CD4-positive, alpha-beta T cell (primary cell): ENCODE measurements at places on chromosomes 11 and 22. TPM values are rescaled to one million over a fixed set of nuclear protein-coding genes. Genes with fewer than 3 reads are reported as not detected.

GRCh38 chr11:2673250-2673610 is 26.6 kb downstream of the KCNQ1OT1 start:
- DNase-seq: no peak
- no peak overlapping the region for H3K27ac ChIP-seq
- H3K4me3 ChIP-seq: no peak overlapping the region
- no peaks in the 10 kb centered on the region for H3K27me3 ChIP-seq
- no peaks in the 10 kb centered on the region for H3K4me1 ChIP-seq

DNA sequence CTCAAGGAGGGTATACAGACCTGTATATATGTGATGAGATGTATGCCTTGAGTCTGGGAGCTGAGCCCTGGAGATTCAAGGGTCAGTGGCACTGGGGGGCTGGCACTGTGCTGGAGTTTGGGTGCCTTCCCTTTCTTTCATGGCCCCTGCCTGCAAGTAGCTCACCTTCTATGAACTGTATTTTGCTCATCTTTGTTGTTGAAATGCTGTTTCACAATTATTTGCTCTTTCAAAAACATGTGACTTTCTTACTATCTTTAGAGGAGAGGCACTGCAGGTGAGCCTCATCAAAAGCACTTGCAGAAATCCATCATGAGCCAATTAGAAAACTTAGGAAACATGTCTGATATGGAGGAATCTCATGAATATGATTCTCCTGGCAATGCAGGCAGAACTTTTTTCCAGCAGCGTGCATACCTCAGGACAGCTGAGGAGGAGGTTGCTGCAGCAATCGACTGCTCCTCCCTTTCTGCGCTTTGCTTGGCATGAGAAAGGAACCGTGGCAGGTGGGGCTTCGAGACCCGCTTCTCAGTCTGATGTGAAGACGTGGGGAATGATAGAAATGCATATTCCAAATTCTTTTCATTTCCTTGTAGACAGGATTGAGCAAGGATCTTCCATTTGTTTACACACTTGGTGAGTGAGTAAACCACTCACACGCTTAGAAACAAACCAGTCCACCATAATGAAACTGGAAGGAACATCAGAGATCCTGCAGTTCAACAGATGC is 178.4 kb upstream of the E2F8 start:
- H3K4me3 ChIP-seq: no peak overlapping the region
- no peaks in the 10 kb centered on the region for H3K4me1 ChIP-seq
- no peak overlapping the region for H3K27ac ChIP-seq
- DNase-seq: no peak
- H3K27me3 ChIP-seq: no peaks in the 10 kb centered on the region
- no peaks in the 10 kb centered on the region for H3K36me3 ChIP-seq

DNA sequence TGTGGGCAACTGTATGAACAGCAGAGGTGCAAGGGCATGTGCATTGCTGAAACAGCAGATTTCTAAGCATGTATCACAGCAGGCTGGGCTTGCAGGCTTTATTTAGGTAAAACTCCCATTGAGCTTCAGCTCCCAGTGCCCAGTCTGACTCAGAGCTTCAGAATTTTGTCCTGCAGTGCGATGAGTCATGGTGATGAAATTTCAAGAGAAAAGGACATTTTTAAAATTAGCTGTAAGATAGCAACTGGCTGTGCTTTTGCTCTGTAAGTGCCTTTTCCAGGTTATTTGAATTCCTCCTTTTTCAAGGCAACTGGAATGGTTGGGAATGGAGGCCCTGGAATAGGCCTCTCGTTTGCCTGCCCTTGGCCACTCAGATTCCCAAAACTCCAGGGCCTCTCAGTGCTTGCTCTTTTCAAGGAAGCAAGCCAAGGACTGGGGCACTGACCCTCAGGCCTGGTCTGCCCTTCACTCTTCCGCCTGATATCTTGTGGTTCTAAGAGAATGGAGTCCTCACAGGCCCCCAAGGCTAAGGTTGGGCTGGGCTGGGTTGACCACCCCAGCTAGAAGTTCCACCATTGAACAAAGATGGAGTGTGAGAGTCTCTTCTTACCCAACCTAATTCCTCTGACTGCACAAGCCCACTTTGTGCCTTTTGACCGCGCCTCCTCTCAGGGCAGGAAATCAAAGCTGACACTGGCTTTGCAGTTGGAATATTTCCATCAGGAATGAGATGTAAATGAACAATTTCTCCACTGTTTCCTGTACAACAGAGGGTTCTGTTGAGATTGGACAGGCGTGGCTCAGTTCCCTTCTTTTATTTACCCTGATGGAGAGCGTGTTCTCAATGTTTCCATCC is 59.5 kb upstream of the PRSS23 start:
- no peak overlapping the region for H3K4me3 ChIP-seq
- no peaks in the 10 kb centered on the region for H3K36me3 ChIP-seq
- no peak overlapping the region for H3K27ac ChIP-seq

- H3K27ac ChIP-seq: no peak overlapping the region
- no peaks in the 10 kb centered on the region for H3K27me3 ChIP-seq
- H3K4me3 ChIP-seq: no peak overlapping the region
- H3K36me3 ChIP-seq: peaks cover 5% of the 10 kb centered on the region
- peaks cover 20% of the 10 kb centered on the region for H3K4me1 ChIP-seq
These were observed 7.1 kb upstream of the ADORA2A start for GRCh38 chr22:24420072-24420976.

DNA sequence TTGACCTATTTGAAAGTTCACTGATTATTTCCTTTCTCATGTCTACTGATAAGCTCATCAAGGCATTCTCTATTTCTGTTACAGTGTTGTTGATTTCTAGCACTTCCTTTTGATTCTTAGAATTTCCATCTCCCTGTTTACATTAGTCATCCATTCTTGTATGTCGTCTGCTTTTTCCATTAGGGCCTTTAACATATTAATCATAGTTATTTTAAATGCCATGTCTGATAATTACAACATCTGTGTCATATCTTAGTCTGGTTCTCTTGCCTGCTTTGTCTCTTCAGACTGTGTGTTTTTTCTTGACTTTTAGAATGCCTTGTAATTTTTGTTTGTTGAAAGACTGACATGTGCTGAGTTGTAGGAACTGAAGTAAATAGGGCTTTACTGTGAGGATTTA is 602.1 kb downstream of the SOX6 start:
- no peak overlapping the region for H3K27ac ChIP-seq
- H3K4me3 ChIP-seq: no peak overlapping the region
- DNase-seq: no peak
- no peaks in the 10 kb centered on the region for H3K4me1 ChIP-seq
- no peaks in the 10 kb centered on the region for H3K27me3 ChIP-seq

- H3K27me3 ChIP-seq: no peaks in the 10 kb centered on the region
- no peaks in the 10 kb centered on the region for H3K36me3 ChIP-seq
- no peak overlapping the region for H3K27ac ChIP-seq
- H3K4me3 ChIP-seq: no peak overlapping the region
These were observed 17.8 kb upstream of the CCDC34 start for GRCh38 chr11:27380771-27381170.

- H3K4me3 ChIP-seq: no peak overlapping the region
- no peaks in the 10 kb centered on the region for H3K27me3 ChIP-seq
- H3K4me1 ChIP-seq: no peaks in the 10 kb centered on the region
- no peaks in the 10 kb centered on the region for H3K36me3 ChIP-seq
- H3K27ac ChIP-seq: no peak overlapping the region
These were observed 108.4 kb downstream of the FAT3 start for GRCh38 chr11:92332986-92333385.

IL17REL gene
- not detected for total RNA-seq

TRIM29 gene
- not detected for total RNA-seq

TUB gene
- total RNA-seq: not detected

CHADL gene
- total RNA-seq: 1.7 TPM

GP1BB gene
- 0.22 TPM for total RNA-seq

SERPING1 gene
- not detected for total RNA-seq

THY1 gene
- total RNA-seq: not detected

SELENOM gene
- total RNA-seq: 78.0 TPM

P2RY2 gene
- total RNA-seq: not detected
